ENCODE measurements at places on chromosomes 6 and 20.

DNA sequence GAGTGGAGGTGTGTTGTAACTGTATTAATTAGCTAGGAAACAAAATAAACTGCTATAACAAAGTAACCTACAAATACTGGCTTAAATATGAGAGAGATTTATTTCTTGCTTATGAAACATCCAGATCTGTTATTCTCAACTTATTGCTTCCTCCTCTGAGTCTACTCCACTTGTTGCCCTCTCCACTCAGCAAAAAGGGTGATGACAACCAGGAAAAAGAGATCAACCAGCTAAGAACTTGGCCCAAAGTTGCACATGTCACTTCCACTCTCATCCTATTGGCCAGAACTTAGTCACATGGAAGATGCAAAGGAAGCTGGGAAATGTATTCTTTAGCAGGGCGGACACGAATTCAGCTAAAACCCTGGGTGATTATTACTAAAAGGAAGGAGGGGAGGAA, 5.2 kb upstream of the TP53RK start:
- peak; percentile 71 for DNase-seq

- no peak for DNase-seq
Measured at GRCh38 chr6:169800116-169800667, 48.8 kb downstream of the ERMARD start.

GRCh38 chr20:32207626-32208498, at the start of the genes PLAGL2 and POFUT1:
Gene PLAGL2, minus strand, starts transcription at chr20:32207743. Its CDS starts 5,565 bp downstream, at chr20:32202178.
Gene POFUT1, plus strand, starts transcription at chr20:32207880. Its CDS starts 62 bp downstream, at chr20:32207942.
- DNase-seq = peak; percentile 83

DNA sequence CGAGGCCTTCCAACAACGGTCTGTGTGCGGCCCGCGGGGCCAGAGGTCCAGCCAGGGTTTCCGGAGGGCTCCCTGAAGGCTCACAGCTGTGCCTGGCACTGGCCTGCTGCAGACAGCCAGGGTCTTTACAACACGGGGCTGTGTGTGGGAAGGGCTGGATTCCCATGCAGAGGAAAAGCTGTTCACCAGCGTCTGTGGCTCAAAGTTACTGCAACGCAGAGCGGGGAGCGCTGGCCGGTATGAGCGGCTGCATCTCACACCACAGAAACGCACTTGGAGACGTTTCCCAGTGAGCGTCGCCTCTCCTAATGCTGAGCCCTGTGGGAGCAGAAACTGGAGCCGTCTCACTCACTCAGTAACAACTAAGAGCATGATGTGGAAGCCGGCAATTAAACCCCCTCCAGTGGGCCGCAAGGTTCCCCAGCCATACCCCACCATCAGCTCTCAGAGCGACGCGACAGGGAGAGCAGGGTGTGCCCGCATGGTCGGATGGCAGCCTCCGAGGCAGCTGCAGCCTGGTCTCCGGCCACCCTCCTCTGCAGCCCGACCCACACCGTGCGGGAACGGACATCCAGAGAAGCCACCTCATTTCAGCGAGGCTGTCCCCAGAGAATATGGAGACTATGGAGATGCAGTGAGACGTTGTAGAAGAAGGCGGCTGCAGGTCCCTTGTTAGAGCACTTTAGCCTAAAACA, 42.6 kb downstream of the DLL1 start:
- no peak for DNase-seq
